ENCODE measurements at places on chromosomes 4 and X.

DNA sequence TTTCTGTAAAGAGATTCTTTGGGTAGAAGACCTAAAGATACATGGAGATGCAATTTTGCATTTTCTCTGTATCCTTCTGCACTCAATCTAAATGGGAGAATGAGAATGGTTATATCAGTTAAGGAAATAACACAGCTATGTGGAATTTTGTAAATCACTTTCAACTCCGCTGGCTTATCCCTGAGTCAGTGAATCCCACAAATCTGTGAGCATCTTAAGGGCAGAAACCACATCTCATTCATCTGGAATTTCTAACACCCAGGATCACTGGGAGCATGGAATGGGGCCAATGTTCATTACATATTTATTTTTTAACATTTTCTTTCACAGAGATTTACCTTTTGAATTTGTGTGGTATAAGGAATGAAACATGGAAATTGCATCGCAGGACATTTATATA, 167.8 kb downstream of the CFAP47 start:
- no peak for DNase-seq

- no peak for DNase-seq
Measured at GRCh38 chr4:146633471-146633800, 5.3 kb upstream of the POU4F2 start.

DNA sequence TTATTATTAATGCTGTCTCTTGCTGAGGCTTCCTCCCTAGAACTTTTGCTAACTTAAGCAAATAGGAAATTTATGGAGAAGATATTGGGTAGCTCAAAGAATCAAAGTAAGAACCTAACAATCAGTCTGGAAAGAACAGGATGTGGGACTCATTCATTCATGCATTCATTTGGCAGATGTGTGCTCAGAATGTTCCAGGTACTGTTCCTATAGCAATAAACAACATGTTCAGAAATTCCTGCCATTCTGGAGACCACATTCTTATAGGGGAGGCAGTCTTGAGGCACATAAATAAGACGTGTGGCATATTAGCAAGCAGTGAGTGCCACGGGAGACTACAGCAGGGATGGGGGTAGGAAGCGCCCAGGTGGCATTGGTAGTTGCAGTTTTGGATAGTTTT, 5.0 kb downstream of the GRK4 start:
- no peak for DNase-seq

- no peak for DNase-seq
Measured at GRCh38 chr4:99668472-99668871, 10.8 kb upstream of the C4orf54 start.

- DNase-seq: no peak
Measured at GRCh38 chrX:68894513-68895340, 65.9 kb downstream of the EFNB1 start.

DNA sequence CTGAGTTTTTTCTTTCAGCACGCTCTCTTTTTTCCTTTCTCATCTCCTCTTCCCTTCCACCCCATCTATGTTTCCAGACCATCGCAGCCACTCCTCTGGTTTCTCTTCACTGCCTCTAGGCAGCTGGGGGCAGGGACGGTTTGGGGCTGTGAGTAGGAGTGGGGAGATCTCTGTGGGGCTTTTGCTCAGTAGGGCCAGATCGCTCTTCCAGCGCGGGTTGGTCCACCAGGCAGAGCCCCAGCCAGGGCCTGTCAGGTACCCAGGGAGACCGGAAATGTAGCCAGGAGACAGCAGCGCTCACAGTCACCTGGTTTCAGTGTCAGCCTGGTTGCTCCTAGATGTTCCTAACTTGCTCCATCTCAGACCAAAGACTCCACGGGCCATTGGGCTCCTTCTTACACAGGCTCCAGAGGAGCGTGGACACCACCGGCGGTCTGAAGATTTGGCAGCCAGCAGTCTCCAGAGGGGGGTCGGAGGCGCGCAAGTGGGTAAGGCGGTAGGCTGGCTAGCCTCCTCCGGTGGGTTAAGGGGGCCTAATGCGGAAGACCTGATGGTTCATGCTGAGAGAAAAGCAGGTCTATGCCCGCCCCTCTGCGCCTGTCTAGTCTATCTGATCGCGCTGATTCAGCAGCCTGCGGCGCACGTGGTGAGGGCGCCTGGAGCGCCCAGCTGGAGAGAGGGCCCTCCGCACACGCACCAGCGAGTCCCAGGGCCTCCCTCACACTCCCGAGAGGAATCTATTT, 1.8 kb downstream of the FGF5 start:
- no peak for DNase-seq

GRCh38 chr4:123361195-123361861, 35.3 kb upstream of the SPRY1 start:
- no peak for DNase-seq

GRCh38 chr4:82948647-82949204, 48.2 kb downstream of the THAP9 start:
- DNase-seq: no peak

GRCh38 chrX:112223391-112223790, 140.8 kb upstream of the TRPC5 start:
- no peak for DNase-seq

- DNase-seq: no peak
Measured at GRCh38 chr4:112075906-112076305, 69.3 kb upstream of the FAM241A start.

DNA sequence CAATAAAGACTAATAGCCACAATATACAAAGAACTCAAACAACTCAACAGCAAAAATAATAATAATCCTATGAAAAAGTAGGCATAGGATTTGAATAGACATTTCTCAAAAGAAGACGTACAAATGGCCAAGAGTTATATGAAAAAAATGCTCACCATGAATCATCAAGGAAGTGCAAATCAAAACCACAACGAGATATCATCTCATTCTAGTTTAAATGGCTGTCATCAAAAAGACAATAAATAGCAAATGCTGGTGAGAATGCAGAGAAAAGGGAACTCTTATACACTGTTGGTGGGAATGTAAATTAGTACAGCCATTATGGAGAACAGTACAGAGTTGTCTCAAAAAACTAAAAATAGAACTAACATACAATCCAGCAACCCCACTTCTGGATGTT, 18.8 kb downstream of the TLR6 start:
- DNase-seq: no peak

DNA sequence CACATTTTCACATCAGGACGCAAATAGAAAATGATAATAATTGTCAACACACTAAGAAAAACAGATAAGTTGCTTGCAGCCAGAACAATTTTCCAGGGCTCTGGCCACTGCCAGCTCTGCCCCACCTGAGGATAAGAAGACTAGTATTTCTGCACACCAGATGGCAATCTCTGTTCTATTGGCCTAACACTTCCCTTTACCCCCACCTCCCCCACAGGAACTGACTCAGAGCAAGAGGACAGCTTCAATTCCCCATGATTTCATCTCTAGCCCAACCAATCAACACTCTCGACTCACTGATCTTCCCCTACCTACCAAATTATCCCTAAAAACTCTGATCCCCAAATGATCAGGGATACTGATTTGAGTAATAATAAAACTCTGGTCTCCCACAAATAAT, 164.0 kb downstream of the SMARCA1 start:
- no peak for DNase-seq

DNA sequence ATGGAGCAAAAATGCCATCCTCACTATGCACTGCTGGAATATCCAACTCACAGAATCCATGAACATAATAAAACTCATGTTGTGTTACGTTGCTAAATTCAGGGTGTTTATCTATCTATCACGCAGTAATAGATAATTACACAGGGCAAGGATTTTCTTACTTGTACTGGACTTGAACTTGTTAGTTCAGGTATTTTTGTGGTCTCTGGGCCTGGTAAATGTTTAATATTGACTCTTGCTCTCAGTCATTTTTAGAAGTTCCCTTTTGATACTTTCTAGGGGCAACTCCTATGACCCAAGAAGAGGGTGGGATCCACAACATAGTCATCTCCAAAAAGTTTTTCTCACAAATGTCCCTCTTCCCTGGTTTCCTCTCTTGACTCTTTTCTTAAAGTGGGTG, 522.4 kb upstream of the IGFBP7 start:
- DNase-seq: no peak
